Type B pancreatic cell (in vitro differentiated cells): ENCODE measurements at places on chromosomes 13 and 19. TPM values are rescaled to one million over a fixed set of nuclear protein-coding genes. Genes with fewer than 3 reads are reported as not detected.
A peak's percentile ranks its signal among the peaks of the same experiment; 100 is the strongest.

DNA sequence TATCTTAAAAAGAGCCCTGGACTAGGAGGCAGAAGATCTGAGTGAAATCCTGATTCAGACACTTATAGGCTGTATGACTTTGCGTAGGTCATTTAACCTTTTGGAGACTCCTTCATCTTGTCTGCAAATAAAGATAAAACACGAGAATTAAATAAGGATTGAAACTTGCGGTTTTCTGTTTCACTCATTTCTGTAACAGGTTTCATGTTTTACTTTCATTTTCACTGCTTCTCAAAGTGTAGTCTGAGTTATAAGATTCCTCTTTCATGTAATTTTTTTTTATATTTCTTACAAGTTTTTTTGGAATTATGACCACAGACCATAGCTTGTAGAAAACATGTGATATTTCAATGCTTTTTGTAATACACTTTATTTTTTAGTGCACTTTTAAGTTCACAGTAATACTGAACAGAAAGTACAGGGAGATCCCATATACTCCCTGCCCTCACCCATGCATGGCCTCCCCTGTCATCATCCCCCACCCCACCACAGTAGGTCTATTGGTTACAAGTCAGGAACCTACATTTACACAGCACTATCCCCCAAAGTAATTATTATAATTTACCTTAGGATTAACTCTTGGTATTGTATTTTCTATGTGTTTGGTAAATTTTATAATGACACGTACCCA is 174.6 kb downstream of the ITGBL1 start:
- no peak for DNase-seq

DNA sequence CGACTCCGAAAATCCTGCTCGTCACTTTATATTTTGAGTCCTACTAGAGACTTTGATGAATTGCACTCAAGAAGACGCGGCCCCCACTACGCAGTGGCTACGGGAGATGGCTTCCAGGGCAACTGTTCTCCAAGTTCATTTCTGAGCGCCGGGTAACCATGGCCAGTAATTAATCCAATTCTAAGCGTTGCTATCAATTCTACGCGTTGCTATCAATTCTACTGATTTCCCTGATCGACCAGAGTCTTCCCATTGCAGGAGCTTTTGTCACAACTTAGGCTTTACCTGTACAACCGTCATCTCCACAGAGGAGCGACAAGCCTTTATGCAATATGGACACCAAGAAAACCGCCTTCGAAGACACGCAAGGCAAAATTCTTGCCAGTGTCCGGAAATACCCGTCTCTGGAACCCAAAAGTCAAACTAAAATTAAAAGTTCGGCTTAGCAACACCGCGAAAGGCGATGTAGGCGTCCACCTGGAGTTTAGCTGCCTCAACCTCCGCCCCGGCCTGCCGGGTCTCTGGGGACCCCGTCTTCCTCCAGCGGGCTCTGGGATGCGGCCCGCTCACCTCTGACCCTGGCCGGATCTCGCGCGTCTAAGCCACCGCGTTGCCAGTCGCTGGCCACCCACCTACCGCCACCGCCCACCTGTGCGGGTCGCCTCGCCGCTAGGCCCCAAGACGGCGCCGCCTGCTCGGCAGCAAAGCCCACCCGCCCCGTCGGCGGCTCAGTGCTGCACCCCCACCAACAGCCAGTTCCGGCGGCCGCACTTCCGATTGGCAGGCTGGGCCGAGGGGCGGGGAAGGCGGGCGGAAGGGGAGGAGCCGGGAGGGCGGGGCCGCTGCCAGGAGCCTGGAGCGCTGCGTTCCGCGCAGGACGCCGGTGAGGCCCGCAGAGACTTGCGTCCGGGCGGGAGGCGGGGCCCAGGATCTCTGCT is at the start of gene SUPT20H:
Gene SUPT20H (minus strand): TSS at position 779 of the 938 bp plus-strand sequence. CDS start 8,198 bp downstream, outside the sequence.
- DNase-seq: peak; percentile 94

DNA sequence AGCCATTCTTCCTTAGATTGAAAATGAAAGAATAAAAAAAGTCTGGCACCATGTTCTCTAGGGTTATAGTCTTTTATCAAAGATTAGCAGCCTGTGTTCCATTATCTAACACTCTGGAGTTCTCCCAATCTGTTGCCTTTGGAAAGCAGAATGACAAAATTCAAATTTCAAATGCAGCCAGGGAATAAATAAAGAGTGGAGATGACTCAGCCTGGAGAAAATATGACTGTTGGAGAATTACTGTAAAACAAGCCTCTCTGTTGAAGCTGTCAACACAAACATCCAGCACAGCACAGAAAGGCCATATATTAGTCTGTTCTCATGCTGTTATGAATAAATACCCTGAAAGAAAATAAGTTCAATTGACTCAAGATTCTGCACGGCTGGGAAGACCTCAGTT is 650.5 kb upstream of the SLC10A2 start:
- DNase-seq: no peak

Gene RASIP1
- total RNA-seq: 1.9 and 4.6 TPM in 2 replicates

GRCh38 chr13:95033890-95034289 is 267.4 kb downstream of the ABCC4 start:
- no peak for DNase-seq
